GM19239 (cell line): ENCODE measurements at places on chromosomes 6 and 20.

- DNase-seq = no peak
Measured at GRCh38 chr20:31676609-31676989, 38.9 kb downstream of the COX4I2 start.

DNA sequence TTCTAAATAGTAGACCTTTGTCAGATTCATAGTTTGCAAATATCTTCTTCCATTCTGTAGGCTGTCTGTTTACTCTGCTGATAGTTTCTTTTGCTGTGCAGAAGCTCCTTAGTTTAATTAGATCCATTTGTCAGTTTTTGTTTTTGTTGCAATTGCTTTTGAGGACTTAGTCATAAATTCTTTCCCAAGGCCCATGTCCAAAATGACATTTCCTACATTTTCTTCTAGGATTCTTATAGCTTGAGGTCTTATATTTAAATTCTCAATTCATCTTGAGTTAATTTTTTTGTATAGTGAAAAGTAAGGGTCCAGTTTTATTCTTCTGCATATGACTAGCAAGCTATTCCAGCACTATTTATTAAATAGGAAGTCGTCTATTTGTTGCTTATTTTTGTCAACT is 287.0 kb downstream of the PACRG start:
- no peak for DNase-seq

DNA sequence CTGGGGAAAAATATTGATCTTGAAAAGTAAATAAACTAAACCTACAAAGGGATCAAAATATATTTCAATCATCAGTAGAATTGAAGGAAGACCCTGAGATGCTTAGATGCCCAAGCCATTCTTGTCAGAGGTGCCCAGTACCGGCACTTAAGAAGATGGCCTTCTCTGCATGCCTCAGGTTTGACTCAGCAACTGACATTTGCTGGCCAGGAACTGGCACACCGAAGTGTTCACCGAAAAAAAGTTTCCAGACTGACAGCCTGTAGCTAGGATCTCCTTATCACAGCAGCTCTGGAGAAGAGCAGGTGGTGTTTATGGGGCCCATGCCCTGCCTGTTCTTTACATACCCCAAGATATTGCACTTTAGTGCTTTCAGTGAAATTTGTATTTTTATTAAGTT is 203.2 kb downstream of the MOXD1 start:
- no peak for DNase-seq

DNA sequence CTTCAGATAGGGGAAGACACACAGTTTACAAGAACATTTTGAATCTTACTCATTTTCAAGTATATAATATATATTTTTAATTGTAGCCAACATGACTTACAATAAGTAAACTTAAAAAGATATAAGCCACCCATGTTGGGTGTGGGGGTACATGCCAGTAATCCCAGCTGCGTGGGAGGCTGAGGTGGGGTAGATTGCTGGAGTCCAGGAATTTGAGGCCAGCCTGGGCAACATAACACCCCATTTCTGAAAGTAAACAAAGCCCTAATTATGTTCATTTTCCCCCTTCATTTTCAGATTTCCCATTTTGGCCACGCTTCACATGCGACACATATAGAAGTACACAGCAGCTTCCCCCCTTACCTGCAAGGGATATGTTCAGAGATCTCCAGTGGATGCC is 30.5 kb downstream of the SERPINB6 start:
- no peak for DNase-seq
